ENCODE measurements at places on chromosomes 2 and 18. TPM values are rescaled to one million over a fixed set of nuclear protein-coding genes. Genes with fewer than 3 reads are reported as not detected.
A peak's percentile ranks its signal among the peaks of the same experiment; 100 is the strongest.

Gene RGPD3
- 1.2 TPM for total RNA-seq

Gene APCDD1
- 10.6 TPM for total RNA-seq

Gene KIF5C
- total RNA-seq = 388 TPM

Gene POTEF
- not detected for total RNA-seq

Gene FER1L5
- 0.41 TPM for total RNA-seq

Gene PSTPIP2
- total RNA-seq = 0.41 TPM

Gene IL36RN
- total RNA-seq = not detected

Gene REG3A
- total RNA-seq = not detected

Gene TLX2
- total RNA-seq = not detected

Gene GAREM1
- 35.9 TPM for total RNA-seq

GRCh38 chr2:32423536-32423935 lies 66.7 kb downstream of the BIRC6 start:
- no peak for DNase-seq

- no peak for DNase-seq
These were observed 245.3 kb downstream of the GBX2 start for GRCh38 chr2:235922839-235923238.

GRCh38 chr2:232674491-232674890 lies 22.6 kb upstream of the GIGYF2 start:
- no peak for DNase-seq

GRCh38 chr2:177036747-177037146 lies 175.8 kb upstream of the HNRNPA3 start:
- DNase-seq = no peak

DNA sequence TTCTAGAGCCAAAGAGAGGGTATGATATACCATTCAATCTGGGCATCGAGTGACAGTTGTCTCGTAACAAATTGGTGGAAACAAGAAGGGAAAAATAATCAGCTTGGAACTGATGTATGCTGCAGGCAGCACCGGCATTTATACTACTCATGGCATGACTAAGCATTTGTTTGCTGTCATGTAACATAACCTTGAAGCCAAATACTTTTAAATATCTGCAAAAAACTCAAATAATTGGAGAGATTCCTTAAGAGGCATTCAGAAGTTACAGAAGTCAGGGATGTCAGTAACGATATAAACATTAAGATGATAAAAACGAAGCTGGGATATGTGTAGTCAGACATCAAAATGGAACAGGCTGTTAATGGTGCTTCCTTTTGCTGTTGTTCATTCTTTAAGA lies 157.3 kb upstream of the MMADHC start:
- no peak for DNase-seq

DNA sequence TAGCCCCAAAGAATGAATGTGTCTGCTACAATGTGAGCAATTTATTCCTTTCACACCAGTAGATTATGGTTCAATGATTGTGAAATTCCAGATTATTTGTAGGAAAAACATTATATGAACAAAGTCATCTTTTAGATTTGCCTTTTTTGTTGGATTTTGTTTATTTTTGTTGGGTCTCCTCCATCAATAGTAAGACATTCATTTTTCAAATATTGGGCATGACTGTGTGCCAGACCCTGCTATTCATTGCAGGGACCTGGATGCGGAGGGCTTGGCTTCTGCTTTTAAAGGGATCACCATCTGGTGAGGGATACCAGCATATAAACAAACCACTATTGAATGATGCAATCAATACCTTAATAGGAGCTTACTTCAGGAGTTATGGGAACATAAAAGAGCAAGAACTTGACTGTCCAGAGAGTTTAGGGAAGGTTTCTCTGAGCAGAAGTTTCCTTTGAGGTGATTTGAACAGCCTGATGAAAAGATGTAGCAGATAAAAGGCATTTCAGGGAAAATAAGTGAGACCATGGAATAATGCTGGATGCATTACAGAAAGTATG lies 486.7 kb downstream of the EPHA4 start:
- no peak for DNase-seq

- no peak for DNase-seq
These were observed 41.9 kb downstream of the LPIN2 start for GRCh38 chr18:2970772-2971659.

GRCh38 chr18:45690975-45691815 lies 32.8 kb upstream of the SLC14A1 start:
- DNase-seq = peak; percentile 71

GRCh38 chr2:83368916-83369315 lies 1090.2 kb downstream of the SUCLG1 start:
- DNase-seq = no peak

GRCh38 chr18:59876310-59876626 lies 23.5 kb upstream of the PMAIP1 start:
- no peak for DNase-seq

- peak; percentile 28 for DNase-seq
These were observed 18.4 kb downstream of the SH2D6 start for GRCh38 chr2:85436836-85437487.

GRCh38 chr2:53312181-53312580 lies 455.4 kb upstream of the CHAC2 start:
- no peak for DNase-seq

DNA sequence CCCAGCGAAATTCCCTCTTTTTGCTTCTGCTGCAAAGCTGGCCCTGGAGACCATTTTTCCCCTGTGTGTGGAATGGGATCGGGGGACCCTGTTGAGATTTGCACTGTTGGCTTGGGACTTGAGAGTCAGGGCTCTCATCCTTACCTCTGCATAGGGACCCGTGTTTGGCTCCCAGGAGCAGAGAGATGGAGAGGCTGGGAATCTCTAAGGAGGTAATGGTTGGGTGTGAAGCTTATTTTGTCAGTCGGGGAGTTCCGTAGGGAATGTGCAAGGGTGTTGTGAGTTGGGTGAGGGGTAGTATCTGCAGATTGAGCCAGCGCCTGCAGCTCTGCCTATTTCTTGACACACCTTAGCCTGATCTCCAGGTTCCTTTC lies 4.5 kb downstream of the GATA6 start:
- DNase-seq = no peak

- DNase-seq = no peak
These were observed 39.7 kb downstream of the HS6ST1 start for GRCh38 chr2:128279009-128279408.

DNA sequence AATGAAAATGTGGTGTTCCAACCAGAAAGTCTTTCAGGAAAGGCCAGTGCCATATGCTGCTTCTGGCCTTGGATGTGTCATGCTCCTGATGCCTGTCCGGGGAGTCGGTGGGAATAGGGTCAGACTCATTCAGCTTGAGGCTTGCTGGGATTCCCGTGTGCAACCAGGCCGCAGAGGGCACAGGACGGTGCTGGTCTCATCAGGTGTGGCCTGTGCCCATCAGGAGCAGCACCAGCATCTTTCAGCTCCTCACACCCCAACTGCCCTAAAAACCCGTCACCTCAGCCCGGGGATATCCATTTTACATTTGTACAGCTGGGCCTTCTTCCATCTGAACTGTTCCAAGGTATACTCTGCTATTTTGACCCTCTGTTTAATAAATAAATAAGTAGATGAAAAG lies 13.3 kb upstream of the CNNM3 start:
- DNase-seq = no peak

DNA sequence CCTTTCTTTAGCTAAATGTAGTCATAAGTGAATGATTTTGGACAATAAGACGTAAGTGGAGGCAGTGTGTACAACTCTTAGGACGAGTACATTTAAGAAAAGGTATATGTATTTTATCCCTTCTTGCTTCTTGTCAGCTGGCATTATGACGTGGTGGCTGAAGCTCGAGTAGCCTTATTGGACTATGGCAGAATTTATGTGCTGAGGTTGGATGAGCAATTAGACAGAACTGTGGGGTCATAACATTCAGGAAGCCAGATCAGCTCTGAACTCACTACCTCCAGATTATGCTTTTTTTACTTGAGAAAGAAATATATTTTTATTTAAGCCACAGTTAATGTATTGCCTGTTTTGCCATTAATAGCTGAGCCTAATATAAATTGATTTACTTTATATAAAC lies 661.5 kb downstream of the ERBB4 start:
- DNase-seq = no peak

DNA sequence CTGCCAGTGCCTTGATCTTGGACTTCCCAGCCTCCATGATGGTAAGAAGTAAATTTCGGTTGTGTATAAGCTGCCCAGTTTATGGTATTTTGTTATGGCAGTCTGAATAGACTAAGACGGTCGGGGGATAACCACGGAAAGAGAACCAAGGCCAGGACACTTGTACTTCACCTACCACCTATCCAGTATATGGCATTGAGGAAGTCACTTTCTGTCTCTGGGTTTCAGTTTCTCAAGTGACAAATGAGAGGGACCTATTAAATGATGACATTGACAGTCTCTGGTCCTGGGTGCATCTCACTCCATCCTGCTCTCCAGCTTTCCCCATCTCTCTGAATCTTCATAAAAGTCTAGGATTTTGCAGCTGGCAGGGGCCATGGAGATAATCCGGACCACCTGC lies 183.8 kb upstream of the MSH6 start:
- no peak for DNase-seq

GRCh38 chr2:160303527-160303926 lies 103.5 kb upstream of the ITGB6 start:
- DNase-seq = no peak

DNA sequence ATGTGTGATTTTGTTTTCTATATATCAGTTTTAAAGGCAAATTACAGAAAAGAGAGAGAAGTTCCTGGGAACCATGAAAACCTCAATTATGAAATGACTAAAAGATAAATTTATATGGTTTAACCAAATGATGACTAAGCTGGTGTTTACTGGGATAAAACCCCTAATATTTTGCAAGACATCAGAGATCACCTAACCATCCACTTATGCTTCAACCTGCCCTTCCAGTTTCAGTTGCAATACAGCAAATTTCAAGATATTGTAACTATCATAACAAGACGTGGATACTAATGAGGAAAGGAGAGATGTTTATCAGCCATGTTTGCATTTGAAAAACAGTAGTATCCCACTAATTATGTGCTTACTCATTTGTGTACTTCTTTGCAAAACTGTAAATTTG lies 108.2 kb downstream of the GAREM1 start:
- DNase-seq = no peak

- no peak for DNase-seq
These were observed 196.7 kb downstream of the SH3BP4 start for GRCh38 chr2:235148201-235149170.

- DNase-seq = no peak
These were observed 402.9 kb downstream of the PARD3B start for GRCh38 chr2:204948024-204948763.

DNA sequence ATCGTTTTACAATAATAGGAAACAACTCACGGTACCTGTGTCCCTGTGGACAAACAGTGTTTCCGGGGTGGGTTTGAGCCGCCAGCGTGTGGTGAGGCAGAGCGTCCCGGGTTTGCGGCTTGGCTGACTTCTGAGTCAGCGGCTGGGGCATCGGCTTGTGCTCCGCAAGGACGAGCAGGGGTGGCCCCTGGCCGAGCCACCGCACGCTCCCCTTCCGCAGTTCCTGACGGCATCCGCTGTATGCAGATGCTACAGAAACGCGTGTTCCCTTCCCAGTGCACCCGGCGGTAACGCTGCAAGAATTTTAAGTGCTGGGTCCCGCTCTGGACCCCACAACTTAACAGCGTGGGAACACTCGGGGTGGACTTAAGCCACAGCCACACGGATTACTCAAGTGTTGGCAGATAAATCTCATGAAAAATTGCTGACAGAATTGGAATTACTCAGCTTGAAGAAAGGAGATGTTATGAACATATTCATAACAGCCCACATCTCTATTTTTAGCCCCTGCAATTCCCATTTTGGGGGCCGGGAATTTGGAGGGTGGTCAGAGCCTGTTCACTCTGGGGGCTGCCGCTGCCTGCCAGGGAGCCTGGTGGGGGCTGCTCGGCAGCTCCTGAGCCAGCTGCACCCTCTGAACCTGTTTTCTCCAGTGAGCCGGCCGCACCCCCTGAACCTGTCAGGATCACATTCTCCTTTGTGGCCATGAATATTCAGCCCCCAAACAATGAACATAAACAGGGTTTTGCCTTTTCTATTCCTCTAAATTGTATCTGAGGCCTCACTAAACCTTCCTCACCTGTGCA lies 12.6 kb upstream of the KCNG2 start:
- DNase-seq = no peak

GRCh38 chr2:145199827-145200706 lies 680.1 kb upstream of the ZEB2 start:
- peak; percentile 17 for DNase-seq

- DNase-seq = no peak
These were observed 2.4 kb upstream of the CTDP1 start for GRCh38 chr18:79677221-79677620.

DNA sequence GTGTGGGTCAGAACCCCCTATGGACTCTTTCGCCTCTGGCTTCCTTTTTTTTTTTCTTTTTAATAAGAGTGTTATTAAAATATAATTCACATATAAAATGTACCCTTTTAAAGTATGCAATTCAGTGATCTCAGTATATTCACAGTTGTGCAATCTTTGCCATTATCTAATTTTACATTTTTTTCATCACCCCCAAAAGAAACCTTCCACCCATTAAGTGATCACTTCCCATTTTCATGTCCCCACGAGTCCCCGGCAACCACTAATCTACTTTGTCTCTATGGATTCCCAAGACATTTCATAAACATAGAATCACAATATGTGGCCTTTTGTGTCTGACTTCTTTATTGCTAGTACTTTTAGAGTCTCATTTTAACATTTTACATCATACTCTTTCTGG lies 38.7 kb upstream of the ANXA4 start:
- DNase-seq = no peak

- DNase-seq = no peak
These were observed 28.3 kb downstream of the HS6ST1 start for GRCh38 chr2:128290356-128290755.

DNA sequence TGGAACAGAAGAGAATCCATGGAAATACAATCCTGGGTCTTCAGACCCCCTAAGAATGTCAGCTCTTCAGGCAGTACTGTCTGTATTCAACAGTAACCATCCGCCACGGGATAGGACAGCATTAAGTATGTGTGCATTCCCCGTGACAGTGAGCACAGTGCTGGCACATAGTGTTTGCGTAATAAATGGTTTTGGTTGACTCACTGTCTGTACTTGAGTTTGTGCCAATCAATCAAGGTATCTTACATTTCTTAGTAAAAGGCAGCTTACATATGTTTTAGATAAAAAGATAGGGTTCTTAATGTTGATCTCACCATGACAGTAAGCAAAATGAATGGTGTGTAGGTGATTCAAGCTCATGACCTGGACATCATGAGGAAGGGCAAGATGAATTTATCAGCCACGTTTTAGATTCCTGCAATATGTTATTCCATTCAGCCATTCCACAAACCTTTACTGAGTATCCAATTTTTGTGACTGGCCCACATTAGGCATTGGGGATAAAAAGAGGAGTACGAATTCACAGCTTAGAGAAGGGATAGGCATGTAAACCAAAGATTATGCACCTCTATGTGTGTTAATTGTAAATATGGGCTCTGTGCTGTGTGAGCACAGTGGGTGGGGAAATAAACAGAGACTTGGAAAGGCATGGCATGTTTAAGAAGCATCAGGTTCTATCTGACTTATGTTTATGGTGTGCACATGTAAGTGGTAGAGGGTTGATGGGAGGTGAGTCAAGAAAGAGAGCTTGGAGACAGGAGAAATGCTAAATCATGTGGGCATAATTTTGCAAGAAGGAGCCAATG lies 258.8 kb downstream of the SLC8A1 start:
- no peak for DNase-seq

GRCh38 chr2:192381082-192381481 lies 186.3 kb upstream of the TMEFF2 start:
- no peak for DNase-seq
